ENCODE measurements at places on chromosomes 12 and 14. TPM values are rescaled to one million over a fixed set of nuclear protein-coding genes. Genes with fewer than 3 reads are reported as not detected.

The KRT3 gene
- not detected for total RNA-seq

The NRXN3 gene
- total RNA-seq, result not detected

The SMOC1 gene
- not detected for total RNA-seq

The WNT5B gene
- 1.7 TPM for total RNA-seq

The PLD4 gene
- not detected for total RNA-seq

The P2RX2 gene
- not detected for total RNA-seq

The AQP2 gene
- not detected for total RNA-seq

The BLTP3B gene
- total RNA-seq, result 40.4 TPM

The CAMKK2 gene
- 27.6 TPM for total RNA-seq

The AICDA gene
- not detected for total RNA-seq

The IL26 gene
- total RNA-seq, result 2.3 TPM

The C12orf76 gene
- total RNA-seq, result 26.2 TPM

The TBPL2 gene
- not detected for total RNA-seq

The PAX9 gene
- total RNA-seq, result not detected

The MAP3K9 gene
- total RNA-seq, result 5.9 TPM

The FSCB gene
- not detected for total RNA-seq

The CMKLR1 gene
- not detected for total RNA-seq

The RNF10 gene
- 225 TPM for total RNA-seq

The RERG gene
- not detected for total RNA-seq

The TPH2 gene
- not detected for total RNA-seq

The MIPOL1 gene
- not detected for total RNA-seq

The RIMKLB gene
- 1.6 TPM for total RNA-seq

The ANKS1B gene
- total RNA-seq, result 0.30 TPM

The CFAP54 gene
- total RNA-seq, result 0.55 TPM

The CYP27B1 gene
- total RNA-seq, result 4.3 TPM

The POTEG gene
- total RNA-seq, result not detected

The GZMH gene
- 11.0 TPM for total RNA-seq

The ANHX gene
- not detected for total RNA-seq

The C12orf50 gene
- not detected for total RNA-seq

The SERPINA5 gene
- not detected for total RNA-seq

The INHBE gene
- not detected for total RNA-seq

The GLT8D2 gene
- total RNA-seq, result not detected

The TEX52 gene
- 0.20 TPM for total RNA-seq

The KCNC2 gene
- not detected for total RNA-seq

The ALDH1L2 gene
- 1.9 TPM for total RNA-seq

The C1QL4 gene
- not detected for total RNA-seq

The CLEC1B gene
- not detected for total RNA-seq

The HOXC10 gene
- not detected for total RNA-seq

The KRT74 gene
- not detected for total RNA-seq

The GPR135 gene
- 0.95 TPM for total RNA-seq

The OTUB2 gene
- total RNA-seq, result 7.3 TPM

The KRT77 gene
- total RNA-seq, result not detected

The LRIG3 gene
- total RNA-seq, result 0.08 TPM

The VEZT gene
- 38.4 TPM for total RNA-seq

The KRT81 gene
- total RNA-seq, result not detected

The ANAPC5 gene
- total RNA-seq, result 125 TPM

Data from activated CD4-positive, alpha-beta memory T cell treated with anti-CD3 and anti-CD28 coated beads, Interleukin-2, amount 10 ng/mL, durations not matched to agents 7 days and 5 days (primary cell).